ENCODE measurements at places on chromosomes 1 and 21.

DNA sequence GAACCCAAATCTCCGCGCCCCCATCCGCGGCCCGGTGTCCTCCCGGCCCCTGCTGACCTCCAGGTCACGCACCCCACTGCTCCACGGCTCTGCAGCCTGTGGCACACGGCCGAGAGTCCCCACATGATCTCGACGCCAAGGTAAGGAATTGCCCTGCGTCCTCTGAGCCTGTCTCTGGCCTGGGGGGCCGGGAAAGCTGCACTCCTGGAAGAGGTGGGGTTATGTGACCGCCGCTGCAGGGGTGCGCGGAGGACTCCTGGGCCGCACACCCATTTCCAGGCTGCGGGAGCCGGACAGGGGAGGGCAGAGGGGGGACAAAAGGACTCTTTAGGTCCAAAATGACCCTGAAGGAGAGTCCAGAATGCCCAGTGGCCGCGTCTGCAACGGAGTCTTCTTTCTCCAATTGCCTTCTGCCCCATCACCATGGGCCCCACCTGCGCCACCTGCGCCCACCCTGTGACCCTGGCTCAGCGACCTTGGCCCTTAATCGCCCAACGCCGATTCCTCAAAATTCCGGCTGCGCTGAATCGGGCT is 997 bp upstream of the SIM2 start:
- DNase-seq = no peak

DNA sequence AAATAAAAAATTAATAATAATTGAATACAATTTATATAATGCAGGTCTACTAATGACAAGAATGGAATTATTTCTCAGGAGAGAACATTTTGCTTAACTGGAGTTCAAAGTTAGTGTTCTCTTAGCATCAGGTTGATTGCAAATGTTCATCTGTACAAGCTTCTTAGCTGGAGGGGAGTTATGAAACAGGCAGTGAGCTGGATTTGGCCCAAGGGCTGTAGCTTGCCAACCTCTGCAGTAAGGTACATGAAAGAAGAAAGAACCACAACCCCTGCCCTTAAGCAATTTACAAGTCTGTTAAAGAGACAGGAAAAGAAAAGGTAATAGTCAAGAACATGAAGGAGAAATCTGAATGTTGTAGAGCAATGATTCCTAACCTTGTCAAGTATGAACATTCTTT is 17.0 kb downstream of the LPGAT1 start:
- no peak for DNase-seq

DNA sequence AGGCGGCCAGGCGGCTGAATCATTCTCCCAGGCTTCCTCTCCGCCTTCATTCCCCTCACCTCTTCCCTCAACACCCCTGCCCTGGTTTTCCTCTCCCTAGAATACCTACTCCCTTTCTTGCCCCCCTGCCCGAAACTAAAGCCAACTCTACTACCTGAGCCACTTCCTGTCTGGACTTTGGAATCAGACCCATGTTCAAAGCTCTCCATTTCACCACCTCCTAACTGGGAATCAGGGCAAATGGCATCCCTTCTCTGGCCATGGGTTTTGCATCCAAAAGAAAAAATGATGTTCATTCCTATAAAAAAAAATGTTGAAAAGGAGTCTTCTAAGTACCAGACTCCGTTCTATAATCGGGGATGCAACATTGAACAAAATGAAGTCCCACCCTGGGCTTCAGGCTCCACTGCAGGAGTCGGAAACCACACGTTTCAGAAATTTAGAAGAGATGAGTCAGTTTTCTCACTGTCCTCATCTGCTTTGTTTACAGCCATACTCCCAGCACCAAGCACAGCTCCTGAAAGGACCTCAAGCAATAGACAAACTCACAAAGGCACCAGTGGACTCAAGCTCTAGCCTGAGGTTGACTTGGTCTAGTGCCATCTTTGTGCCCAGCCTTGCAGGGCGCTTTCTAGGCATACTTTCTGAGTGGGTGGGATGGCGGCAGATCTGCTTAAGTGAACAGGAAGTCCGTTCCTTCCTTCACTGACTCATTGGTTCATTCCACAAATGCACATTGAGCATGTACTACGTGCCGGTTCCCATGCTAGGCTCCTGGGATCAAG is 176.2 kb downstream of the IGSF21 start:
- no peak for DNase-seq

GRCh38 chr1:183103147-183103546 is 79.9 kb downstream of the LAMC1 start:
- no peak for DNase-seq

DNA sequence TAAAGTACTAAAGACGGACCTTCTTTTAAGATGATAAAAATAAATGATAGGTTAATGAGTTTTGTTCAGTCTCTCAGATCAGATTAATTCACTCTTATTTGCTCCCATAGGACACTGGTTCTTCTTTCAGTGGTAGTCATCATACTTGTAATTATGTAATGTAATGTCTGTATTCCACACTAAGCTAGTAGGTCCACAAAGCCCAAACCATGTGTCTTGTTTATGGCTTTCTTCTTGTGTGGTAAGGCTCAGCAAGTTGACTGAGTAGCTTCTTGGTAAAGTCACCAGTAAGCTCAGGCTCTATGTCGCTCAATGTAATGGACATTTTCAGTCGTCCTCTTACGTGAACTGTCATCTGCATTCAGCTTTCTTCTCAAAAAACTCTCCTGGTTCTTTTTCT is 2.5 kb downstream of the LYPLAL1 start:
- DNase-seq = no peak

DNA sequence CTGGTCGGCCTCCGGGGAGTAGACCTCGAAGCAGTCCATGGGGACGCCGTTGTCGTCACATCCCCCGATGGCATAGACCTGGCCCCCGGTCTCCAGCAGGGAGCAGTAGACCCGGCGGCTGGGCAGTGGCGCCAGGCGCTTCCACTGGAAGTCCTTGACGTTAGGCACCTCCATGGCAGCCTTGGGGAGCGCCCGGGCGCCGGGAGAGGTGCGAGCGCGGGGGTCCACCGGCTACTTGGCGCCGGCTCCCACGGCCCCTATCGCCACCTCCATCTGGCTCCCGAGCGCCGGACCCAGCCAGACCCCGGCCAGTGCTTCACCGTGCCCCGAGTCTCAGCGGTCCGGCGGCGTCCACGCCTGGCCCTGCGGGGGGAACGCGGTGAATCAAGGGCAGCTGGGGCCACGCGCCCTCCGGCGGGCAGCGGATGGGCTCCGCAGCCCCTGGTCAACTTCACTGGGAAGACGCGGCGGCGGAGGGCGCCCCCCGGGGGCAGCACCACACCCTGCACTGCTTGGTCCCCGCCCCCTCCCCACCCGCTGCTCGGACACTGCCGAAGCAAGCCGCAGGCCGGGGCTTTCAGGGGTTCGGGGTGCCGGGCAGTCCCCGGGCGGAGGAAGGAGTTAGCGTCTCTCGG is 13.2 kb downstream of the KLHDC8A start:
- DNase-seq = no peak

DNA sequence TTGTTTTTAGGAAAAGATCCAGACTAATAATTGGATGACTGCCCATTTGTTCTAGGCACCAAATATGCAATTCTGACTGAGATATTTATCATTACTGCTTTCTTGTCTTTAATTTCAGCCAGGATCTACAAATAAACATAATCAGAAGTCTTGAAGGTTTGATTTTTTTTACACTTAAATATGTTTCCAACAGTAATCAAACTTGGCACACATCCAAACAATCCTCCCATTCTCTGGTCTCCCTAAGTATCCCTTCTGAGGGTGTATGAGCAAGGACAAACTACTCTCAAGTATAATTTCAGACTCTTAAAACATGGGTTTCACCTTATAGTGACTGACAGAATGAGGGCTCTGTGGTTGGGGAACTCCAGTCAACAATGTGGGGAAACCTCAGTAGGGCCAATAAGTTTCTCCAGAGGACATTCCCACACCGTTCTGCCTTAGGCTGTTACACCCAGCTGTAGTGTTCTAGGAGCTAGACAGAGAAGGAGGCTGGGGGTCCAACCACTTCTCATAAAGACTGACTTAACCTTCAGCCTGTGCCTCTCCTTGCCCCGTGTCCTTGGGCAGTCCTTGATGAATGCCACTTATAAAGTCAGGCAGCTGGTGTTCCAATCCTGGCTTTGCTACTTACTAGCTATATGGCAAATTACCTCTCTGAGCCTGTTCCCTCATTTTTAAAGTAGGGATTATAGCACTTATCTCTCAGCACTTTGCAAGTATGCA is 1.5 kb upstream of the PALMD start:
- DNase-seq = no peak

GRCh38 chr1:247304031-247304430 is 27.6 kb downstream of the ZNF496 start:
- no peak for DNase-seq

GRCh38 chr1:219099307-219099706 is 74.4 kb upstream of the LYPLAL1 start:
- DNase-seq = no peak

- no peak for DNase-seq
Measured at GRCh38 chr1:114181356-114181755, 27.7 kb upstream of the SYT6 start.

Measured in fibroblast of skin of right quadriceps (primary cell).